Endothelial cell of umbilical vein (primary cell): ENCODE measurements at places on chromosomes 16 and 17. TPM values are rescaled to one million over a fixed set of nuclear protein-coding genes. Genes with fewer than 3 reads are reported as not detected.

DNA sequence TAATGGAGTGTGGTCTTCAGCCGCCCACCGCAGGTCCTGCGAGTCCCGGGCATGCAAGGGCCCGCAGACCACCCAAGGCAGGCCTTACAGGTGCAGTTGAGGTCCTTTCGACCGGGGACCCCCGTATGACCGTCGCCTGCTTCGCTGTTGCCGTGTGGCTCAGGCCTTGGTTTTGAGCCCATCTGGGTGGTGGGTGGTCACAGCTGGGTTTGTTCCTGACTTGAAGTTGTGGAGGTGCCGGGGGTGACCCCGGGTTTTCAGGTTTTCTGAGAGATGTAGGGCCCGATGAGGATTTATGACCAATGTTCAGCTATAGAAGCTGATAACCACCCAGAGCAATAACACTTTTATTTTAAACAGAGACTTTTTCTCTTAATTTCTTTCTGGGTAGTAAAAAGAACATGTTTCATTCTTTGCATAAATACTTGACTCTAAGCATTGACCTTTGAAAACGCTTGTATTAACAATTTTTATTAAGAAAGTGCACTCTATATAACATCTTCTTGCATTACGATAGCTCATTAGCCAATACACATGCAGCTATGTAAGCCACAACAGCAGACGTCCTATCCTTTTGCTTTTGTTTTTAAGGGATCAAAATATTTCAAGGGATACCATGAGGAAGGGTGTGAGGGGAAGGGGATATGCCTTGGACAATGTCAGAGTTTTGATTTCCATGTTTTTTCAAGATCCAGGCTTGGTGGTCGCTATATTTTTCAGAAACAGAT lies 1.9 kb downstream of the FOXL1 start:
- no peak for DNase-seq

DNA sequence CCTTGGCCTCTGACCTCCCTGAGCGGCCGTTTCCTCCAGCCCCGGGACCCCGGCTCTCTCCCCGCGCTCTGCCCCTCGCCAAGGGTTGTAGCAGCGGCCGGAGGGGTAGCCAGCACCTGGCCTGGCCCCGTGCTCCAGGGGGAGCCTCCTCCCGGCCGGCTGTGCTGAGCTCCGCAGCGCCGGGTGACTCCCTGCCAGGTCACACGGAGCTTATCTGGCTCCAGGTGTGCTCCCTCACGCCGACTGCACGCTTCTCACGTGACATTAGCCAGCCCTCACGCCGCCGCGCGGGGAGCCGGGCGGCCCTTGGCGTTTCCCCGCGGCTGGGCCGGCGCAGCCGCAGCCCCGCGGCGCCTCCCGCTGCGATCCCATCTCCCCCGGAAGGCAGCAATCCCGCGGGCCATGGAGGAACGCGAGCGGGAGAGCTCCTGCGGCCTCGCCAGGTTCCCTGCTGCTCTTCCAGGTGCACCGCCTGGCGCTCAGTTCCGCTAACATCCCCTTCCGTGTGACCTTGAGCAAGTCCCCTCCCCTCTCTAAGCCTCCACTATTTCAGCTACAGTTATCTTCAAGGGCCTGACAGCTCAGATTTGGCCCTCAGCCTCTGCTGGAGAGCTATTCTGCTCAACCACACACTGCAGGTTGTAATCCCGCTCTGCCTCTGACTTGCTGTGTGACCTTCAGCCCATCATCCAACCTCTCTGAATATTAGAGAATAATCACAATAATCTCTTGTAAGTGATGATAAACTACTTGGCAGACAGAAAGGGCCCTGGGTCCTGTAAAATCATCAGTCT lies 3.4 kb downstream of the MYO18A start:
- DNase-seq, result peak; percentile 45

The TBC1D28 gene
- total RNA-seq, result not detected in 2 replicates

- DNase-seq, result no peak
These were observed 120.2 kb upstream of the HS3ST2 start for GRCh38 chr16:22693638-22694340.

DNA sequence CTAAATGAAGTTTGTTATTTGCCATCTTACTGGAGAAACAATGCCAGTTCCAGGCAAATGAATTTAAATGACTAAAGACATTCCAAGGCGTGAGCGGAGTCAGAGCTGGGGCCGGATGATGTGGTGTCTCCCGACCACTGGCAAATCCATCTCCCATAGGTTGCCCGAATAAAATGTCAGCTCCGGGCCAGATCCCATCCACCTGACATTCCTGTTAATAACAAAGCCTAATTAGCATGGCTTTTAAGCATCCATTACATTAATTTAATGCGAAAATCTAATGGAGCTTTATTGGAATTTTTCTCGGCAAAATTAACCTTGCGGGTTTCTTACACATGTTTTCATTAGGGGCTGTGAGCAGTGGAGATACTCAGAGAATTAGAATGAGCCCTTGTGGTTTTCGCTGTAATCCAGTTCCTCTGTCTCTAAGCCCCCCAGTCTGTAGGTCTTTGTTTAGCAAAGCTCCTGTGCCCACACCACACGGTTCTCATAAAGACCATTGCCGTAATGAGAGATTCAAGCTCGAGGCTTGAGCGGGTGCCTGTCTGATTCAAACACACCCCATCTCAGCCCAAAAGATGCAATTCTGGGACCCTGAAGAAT lies 123.3 kb downstream of the CCT6B start:
- no peak for DNase-seq

The XYLT2 gene
- 26.6 and 29.9 TPM in 2 replicates for total RNA-seq

- DNase-seq, result no peak
These were observed 16.3 kb downstream of the FAM117A start for GRCh38 chr17:49747632-49748031.

GRCh38 chr16:5336941-5337340 lies 239.3 kb upstream of the EEF2KMT start:
- no peak for DNase-seq

- no peak for DNase-seq
These were observed 78.2 kb downstream of the WIPI1 start for GRCh38 chr17:68379177-68379510.

- DNase-seq, result no peak
These were observed 32.6 kb downstream of the KLHDC4 start for GRCh38 chr16:87733190-87733589.

- no peak for DNase-seq
These were observed 274.6 kb upstream of the HSBP1 start for GRCh38 chr16:83533193-83533592.

DNA sequence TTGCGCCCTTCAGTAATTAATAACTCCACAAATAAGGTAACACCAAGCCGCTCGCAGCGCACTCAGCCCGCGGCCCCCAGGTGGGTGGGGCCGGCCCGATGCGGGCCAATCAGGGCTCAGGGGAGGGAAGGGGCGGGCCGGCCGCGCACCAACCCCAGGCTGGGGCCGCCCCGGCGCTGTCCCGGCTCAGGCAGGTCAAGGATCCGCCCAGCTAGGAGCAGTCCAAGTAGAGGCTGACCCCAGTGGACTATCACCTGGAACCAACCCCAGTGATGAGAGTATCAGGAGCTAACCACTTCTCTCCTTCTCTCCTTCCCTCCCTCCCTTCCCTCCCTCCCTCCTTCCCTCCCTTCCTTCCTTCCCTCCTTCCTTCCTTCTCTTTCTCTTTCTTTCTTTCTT lies 110.8 kb downstream of the C16orf78 start:
- no peak for DNase-seq

DNA sequence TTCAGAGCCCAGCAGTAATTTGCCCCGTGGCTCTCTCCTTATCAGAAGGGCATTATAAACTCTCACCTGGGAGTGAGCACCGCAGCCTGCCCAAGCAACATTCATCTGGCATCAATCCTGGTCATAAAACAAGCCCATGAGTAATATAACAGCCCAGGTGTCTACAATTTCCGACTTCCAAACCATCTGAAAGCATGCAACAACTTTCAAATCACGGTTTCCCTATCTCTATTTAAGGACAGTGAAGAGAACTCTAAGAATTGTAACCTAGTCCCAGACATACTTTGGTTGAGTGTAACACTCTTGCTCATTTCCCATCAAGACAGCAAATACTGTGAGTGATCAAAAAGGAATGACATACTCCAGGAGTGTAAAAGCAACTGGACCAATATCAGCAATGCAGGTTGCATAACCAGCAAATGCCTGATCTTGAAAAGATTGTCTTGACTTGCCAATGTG lies 487.4 kb upstream of the SOX9 start:
- no peak for DNase-seq

DNA sequence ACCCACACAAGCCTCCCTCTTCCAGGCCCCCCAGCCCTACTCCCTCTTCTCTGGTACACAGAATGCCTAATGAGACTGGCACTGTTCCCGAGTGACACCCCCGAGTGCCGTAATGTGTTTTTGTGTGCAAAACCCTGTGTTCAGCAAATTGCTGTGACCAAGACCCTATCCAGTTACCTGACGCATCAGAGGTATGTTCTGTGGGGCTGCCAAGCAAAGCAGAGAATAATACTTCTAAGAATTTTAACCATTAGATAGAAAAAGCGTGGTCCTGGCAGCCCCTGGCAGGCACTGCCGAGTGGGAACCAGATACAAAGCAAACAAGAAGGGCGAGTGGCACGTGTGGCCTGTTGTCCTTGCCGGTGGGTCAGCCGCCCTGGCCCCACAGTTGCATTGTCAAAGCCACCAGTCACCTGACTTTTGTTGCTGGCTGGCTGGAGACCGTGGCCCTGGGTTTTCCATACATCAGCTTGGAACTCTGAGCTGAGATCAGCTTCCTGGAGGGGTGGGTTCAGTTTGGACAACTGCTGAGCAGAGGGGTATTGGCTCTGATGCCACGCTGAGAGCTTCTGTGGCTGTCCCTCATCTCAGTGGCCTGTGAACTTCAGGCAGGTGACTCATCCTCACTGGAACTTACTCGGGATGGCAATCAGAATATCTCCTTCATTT lies 69.1 kb upstream of the BRD7 start:
- no peak for DNase-seq

The ABAT gene
- total RNA-seq, result 1.3 and 1.6 TPM in 2 replicates

- DNase-seq, result no peak
These were observed 725 bp downstream of the KRTAP16-1 start for GRCh38 chr17:41308251-41308917.

The AMFR gene
- 66.5 and 77.4 TPM in 2 replicates for total RNA-seq

DNA sequence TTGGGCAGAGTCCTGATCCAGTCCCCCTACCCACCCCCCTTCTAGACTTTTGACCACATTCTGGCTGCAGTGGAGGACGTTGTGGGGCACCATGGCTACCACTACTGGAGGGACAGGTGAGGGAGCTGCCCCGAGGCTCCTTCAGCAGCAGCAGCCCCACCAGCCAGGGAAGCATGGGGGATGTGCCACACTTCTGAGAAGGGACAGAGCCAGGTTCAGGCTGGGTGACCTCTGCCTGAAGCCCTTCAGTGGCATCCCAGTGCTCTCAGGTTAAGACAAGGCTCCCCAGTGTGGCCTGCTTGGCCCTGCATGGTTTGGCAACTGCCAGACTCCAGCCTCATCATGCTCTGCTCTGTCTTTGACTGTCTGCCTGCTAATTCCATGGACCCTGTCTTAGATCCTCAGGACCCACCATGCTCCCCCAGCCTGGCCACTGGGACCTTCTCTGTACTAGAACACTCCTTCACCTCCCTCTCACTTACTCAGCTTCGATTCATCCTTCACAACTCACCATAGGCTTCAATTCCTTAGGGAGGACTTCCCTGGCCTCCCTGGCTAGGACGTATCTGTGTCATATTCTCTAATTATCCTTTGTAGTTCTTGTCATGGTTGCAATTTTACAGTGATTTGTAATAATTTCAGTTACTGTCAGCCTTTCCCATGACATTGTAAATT lies 8.8 kb downstream of the SLC9A5 start:
- no peak for DNase-seq

DNA sequence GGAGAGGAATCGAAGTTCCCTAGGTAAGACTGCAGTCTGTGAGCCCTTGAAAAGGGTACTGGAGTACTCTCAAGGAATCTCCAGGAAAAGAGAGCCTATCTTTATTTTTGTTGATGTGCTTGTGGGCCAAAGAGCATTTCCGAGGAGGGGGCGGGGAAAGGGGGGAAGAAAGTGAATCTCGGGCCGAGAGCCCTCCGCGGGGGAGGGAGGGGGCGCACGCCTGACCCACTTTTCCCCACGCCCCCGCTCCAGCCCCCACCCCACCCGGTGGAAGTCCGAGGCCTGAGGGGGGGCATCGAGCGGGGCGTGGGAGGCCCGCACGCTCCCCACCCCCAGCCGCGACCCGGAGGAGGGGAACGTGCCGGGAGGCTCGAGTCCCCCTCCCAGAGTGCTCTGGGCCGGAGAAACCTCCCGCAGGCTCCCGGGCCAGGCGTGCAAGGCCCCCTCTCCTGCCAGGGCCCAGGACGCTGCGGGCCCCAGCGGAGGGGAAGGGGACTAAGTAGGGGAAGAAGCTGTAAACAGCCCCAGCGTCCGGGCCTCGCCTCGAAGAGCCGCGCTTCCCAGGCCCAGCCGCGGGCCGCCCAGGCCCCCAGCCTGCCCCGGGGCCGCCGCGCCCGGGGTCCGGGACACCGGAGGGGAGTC lies 444 bp downstream of the HELZ start:
- no peak for DNase-seq

DNA sequence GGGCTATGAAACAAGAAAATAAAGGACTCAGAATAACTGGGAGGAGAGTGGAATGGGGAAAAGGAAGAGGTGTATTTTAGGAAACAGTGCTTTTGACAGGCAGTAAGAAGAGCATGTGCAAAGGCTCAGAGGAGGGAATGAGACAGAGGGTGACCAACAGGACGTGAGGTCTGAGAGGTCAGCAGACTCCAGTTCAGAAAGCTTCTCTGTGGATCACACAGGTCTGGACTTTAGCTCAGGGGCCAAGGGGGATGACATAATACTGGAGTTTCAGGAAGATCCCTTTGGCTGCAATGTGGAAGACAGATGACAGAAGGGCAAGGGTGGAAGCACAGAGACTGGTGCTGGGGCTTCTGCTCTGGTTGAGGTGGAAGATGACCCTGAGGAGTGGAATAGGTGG lies 489.9 kb upstream of the CDH5 start:
- no peak for DNase-seq

GRCh38 chr17:8103549-8103948 lies 14.8 kb downstream of the ALOXE3 start:
- DNase-seq, result no peak

GRCh38 chr17:48270899-48271298 lies 159.1 kb downstream of the SKAP1 start:
- DNase-seq, result no peak

DNA sequence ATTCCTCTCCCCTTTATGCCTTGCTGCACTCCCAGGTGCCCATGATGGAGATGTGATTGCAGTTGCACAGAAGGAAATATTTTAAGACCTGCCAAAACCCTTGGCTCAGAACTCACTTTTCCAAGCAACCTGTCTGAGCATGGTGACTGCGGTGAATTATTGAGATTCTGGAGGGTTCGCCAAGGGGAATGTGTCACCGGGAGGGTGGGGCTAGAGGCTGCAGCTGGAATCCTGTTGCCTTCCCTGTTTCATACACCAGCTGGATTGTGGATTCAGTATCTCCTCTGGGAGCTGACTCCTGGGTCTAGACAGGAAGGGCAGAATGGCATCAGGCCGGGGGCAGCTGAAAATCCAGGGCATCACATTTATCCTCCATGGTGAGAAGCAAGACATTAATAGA lies 527.2 kb downstream of the TMEM114 start:
- no peak for DNase-seq

- no peak for DNase-seq
These were observed 4.8 kb downstream of the SPNS2 start for GRCh38 chr17:4503283-4504025.

- DNase-seq, result peak; percentile 84
These were observed 75.6 kb upstream of the PLCG2 start for GRCh38 chr16:81703177-81704155.

The KCNJ18 gene
- not detected in 2 replicates for total RNA-seq

GRCh38 chr16:19180741-19181140 lies 12.7 kb downstream of the SYT17 start:
- DNase-seq, result no peak

The ASGR1 gene
- total RNA-seq, result 10.2 and 14.0 TPM in 2 replicates

The DRC7 gene
- 0.13 TPM in 1 of 2 replicates, not detected in the other for total RNA-seq

The KRT33B gene
- not detected in 2 replicates for total RNA-seq

The PHF23 gene
- 54.7 and 56.2 TPM in 2 replicates for total RNA-seq

The KCNH4 gene
- 0.11 TPM in 1 of 2 replicates, not detected in the other for total RNA-seq
